Stimulated activated CD4-positive, alpha-beta T cell treated with anti-CD3 and anti-CD28 coated beads, Interleukin-12 subunit alpha, Interleukin-12 subunit beta, amount 100 ng/mL, for 48 hours (primary cell): ENCODE measurements at places on chromosomes 6 and 20.

- no peak for DNase-seq
These were observed 6.0 kb downstream of the POU3F2 start for GRCh38 chr6:98840385-98840784.

- DNase-seq = no peak
These were observed 8.6 kb downstream of the FAM50B start for GRCh38 chr6:3857468-3858456.

GRCh38 chr6:12245763-12246718 is 44.1 kb upstream of the EDN1 start:
- no peak for DNase-seq

DNA sequence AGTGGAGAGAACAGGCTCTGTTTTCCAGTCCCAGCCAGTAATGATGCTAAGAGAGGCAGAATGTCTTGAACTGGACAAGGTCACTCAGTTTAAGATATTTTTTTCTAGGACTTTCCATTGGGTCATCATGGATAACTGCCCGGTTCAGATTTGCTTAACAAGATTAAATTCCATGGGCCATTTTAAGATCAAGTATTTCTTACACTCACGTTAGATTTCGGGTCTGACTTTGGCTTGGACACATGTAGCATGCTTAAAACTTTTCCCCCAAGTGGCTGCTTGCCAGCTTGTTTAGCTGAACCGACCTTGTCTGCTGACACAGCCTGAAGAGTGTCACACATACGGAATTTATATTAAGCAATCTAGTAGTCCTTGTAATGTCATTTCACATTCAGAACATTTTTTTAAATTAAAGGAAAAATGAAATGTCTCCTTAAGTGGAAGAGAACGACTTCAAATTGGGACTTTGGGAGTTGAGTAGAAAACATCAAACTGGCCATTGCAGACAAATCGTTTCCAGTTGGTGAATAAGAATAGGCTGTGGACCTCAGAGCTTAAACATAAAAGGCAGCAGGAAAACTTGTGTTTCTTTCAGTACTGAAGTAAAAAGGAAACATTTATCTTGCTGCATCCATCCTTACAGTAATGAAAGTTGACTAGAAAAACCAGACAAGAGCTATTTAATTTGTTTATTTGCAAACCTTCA is 29.0 kb downstream of the ARMC2 start:
- DNase-seq = no peak

DNA sequence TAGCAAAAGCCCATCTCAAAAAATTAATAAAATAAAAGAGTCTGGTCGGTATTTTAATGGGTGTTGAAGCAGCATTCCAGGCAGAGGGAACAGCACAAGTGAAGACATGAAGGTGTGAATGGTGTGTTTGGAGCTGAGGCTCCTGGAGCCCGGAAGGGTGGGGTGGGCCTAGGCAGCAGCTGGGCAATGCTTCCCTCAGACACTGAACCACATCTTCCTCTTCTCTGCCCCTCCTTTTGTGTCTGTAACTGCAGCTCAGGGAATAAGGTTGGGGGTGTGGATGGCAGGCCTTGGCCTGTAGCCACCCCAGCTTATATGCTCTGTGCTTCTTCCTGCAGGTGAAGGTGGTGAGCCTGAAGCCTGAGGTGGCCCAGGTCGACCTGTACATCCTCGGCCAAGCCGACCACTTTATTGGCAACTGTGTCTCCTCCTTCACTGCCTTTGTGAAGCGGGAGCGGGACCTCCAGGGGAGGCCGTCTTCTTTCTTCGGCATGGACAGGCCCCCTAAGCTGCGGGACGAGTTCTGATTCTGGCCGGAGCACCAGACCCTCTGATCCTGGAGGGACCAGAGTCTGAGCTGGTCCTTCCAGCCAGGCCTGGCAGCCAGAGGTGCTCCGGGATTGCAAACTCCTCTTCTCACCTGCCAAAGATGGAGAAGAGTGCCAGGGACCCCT is 26.6 kb downstream of the POFUT1 start:
- no peak for DNase-seq

- DNase-seq = no peak
These were observed 334.1 kb downstream of the TAF4 start for GRCh38 chr20:61731363-61732181.

DNA sequence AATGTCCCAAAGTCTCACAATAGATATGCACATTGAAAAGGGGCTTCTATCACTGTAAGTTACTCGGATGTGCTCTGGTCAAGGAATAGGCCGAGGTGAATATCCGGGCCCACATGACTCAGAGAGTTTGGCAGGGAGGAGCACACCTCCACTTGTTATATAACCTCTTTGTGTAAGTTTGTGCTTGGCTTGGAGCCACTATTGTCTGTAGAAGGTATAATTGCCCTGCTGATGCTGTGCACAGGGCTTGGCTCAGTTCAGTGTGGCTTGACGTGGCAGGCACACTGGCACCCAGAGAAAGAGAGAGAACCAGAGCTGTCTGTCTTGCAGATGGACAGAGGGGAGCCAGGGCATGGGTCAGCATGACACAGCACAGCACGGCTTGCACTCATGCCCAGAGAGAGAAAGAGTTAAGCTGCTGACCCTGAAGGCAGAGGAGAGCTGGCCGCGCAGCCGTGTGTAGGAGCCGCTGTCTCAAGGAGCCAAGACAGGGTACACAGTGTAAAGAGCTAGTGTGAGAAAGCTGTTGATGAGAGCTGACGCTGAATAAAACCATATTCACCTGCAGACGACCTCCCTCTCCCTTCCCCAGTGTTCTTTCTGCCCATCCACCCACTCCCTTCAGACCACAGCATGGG is 482.5 kb downstream of the C6orf118 start:
- no peak for DNase-seq

- no peak for DNase-seq
These were observed 13.6 kb downstream of the KCNK5 start for GRCh38 chr6:39215640-39216158.

GRCh38 chr6:154086510-154086909 is 47.5 kb downstream of the OPRM1 start:
- DNase-seq = no peak

DNA sequence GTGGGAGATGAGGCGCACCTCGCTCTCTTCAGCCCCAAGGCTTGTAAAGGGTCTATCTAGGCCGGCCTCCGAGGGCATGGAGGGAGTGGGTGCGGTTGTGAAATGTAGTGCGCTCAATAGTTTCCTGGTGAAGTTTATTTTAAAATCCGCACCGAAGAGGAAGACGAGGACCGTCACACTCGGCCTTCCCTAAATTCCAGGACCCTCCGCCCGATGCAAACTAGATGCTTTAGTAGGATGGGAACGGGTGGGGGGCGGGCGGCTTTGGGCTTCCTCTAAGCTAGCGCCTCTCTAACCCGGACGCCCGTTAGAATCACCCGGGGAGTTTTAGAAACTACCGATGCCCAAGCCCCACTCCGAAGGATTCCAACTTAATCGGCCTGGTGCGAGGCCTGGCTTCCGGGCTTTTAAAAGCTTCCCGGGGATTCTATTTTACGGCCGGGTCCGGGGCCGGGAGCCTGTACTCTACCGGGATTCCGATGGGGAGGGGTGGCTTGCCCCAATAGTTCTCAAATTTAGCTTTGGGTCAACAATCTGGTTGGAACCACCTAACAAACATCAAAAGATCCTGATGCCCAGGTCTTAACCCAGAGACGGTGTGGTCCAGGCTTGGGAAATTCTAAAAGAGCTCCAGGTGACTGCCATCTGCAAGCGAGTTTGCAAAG is 548 bp upstream of the BCAS4 start:
- no peak for DNase-seq

- DNase-seq = no peak
These were observed 34.8 kb upstream of the NUP153 start for GRCh38 chr6:17741507-17741906.

- DNase-seq = no peak
These were observed 37.1 kb downstream of the SLC22A23 start for GRCh38 chr6:3419624-3420272.

DNA sequence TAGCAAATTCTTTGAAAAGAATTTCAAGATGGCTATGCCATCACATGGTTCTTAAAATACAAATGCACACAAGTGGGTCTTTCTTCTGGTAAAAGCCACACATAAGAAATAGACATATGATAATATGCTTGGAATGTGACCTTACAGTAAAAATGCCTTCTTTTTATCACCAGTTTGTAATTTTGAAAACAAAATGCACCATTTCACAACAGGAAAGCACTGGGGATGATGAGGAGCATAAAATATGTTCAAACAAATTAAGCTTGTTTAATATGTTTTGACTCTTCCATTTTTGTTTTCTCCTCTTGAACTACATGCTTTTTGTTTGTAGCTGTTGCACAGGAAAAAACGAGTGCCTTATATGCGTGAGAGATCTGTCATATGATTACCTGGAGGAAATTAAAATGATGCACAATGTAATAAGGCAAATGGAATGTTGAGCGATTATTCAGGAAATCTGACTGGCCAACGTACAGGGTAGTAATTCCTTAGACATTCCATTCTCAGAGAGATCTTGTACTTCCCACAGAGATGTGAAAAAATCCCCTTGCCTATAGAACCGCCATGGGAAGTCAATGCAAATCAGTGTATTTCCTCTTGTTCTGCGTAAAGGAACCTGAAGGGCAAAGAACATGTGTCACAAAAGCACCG is 911.6 kb downstream of the TFAP2A start:
- DNase-seq = no peak

- DNase-seq = no peak
These were observed 64.4 kb downstream of the SMPDL3A start for GRCh38 chr6:122853259-122853995.

GRCh38 chr6:151616091-151616513 is 122.3 kb downstream of the CCDC170 start:
- DNase-seq = no peak

- no peak for DNase-seq
These were observed 56.0 kb downstream of the RAMACL start for GRCh38 chr6:166530211-166531095.

DNA sequence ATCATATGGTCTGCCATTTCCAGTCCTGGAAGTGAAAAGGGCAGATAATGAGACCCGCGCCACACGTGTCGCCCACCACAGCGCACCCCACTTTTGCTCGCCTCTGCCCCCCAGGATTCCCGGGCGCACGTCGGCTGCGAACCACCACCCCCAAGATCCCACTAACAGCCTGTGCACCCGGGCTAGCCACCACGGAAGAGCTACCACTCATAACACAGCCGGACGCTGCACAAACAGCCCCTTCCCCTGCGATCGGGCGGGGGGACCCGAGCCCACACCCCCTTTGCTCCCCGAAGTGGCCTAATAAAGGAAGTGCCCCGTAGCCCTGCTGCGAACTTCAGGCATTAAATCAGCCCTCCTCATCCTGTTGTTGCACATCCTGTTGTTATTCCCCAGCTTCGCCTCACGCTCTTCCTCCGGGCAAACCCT is 506 bp downstream of the CITED2 start:
- DNase-seq = no peak

- DNase-seq = no peak
These were observed 34.0 kb downstream of the TRERF1 start for GRCh38 chr6:42417641-42418112.

DNA sequence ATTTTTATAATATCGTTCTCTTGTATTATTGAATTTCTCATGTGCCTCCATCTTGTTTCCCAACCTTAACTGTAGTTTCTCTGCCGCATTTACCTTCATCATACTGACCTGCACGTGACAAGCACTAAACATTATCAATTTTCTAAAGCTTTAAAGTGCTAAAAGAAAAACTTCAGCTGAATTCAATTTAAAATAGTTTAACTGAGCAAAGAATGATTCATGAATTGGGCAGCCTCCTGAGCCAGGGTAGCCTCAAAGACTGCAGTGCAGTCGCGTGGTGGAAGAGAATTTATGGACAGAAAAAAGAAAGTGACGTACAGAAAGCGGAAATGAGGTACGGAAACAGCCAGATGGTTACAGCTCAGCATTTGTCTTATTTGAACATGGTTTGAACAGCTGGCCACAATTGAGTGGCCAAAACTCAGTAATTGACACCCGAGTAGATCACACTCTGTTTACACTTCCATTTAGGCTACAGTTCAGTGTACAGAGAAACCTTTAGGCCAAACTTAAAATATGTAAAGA is 4.2 kb upstream of the ZDHHC14 start:
- no peak for DNase-seq

GRCh38 chr6:71153755-71154325 is 134.8 kb upstream of the OGFRL1 start:
- DNase-seq = no peak

- no peak for DNase-seq
These were observed 134.8 kb upstream of the PHACTR3 start for GRCh38 chr20:59469267-59470252.

DNA sequence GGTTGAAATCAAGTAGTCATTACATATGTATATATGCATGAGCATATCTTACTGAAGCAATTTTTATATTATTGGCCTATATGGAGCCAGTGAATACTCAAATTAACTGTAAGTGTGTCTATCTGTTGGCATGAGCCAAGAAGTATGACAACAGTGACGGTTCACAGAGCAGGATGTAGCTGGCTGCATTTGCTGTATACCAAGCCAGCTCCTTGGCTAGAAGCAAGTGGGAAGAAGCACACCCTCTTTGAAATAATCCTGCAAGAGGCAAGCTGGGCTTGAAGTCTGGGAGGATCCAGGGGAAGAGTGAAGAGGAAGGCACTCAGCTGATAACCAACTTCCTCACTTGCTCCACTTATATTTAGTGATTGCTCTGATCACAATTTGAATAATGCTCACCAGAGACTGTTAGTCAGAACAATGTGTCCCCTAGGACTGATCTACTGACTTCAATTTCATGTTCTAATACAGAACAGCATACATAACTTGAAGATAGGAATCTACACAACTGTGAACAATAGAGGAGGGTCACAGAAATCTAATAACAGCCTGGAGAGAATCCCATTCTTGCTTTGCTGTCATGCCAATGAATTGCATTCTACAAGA is 497.3 kb downstream of the PRKN start:
- no peak for DNase-seq

DNA sequence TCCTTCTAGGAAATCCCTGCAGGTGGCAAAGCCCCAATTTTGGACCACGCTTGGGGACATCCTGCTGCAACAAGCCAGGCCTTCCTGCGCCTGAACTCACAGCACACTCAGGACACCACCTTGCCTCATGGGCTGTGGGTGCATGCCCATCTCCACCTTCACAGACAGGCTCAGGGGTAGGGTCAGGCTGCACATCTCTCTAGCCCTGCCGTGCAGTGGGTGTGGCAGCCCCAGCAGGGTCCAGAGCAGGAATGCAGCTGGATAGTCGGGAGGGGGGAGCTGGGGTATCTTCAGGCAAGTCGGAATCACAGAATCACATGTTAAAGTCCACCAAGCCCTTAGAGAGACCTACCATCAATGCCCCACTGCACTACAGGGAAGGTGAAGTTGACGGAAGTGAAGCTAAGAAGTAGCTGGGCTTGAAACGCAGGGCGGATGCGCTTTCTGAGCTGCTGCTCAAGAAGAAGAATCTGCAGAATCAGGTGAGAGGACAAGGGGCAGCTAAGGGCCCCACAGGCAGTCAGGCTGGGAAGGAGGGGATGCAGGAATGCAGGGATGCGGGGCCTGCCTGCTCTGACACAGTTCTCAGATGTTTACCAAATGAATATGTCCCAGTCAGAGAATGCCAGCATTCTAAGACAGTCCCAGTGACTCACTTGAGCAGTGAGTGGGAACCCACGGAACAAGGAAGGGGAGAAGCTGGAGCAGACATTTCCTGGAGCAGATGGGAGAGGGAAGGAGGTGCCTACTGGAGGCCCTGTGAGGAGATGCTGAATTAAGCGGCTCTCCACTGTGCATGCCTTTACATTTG is 11.3 kb downstream of the SERPINB6 start:
- no peak for DNase-seq
